ENCODE measurements at places on chromosomes 2 and 18.

DNA sequence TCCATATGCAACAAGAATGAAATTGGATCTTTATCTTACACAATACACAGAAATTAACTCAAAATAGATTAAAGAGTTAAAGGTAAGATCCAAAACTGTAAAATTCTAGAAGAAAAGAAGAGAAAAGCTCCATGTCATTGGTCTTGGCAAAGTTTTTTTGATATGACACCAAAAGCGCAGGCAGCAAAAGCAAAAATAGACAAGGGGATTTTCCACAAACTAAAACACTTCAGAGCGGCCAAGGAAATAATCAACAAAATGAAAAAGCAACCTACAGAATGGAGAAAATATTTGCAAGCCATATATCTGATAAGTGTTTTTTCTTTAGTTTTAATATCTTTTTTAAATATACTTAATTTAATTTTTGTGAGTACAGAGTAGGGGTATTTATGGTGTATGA lies 112.8 kb upstream of the CAB39 start:
- DNase-seq, result no peak

GRCh38 chr2:41717839-41718238 lies 330.0 kb upstream of the PKDCC start:
- DNase-seq, result no peak

- DNase-seq, result no peak
Observed at GRCh38 chr2:178074123-178075005, 1.8 kb upstream of the PDE11A start.

- no peak for DNase-seq
Observed at GRCh38 chr2:176177580-176178037, 10.9 kb upstream of the HOXD1 start.

DNA sequence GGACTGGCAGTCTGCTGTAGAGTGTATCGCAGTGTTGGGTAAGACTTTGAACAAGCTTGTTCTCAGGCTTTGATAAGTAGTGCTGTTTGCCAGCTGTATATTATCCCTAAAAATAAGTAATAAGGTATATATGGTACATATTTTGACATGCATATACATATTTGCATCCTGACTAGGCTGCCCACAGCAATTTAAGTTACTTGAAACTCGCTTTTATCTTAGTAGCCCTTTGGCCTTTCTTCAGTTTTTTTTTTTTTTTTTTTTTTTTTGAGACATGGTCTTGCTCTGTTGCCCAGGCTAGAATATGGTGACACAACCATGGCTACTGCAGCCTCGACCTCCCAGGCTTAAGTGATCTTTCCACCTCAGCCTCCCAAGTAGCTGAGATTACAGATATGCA lies 18.2 kb downstream of the MSH6 start:
- DNase-seq, result no peak

DNA sequence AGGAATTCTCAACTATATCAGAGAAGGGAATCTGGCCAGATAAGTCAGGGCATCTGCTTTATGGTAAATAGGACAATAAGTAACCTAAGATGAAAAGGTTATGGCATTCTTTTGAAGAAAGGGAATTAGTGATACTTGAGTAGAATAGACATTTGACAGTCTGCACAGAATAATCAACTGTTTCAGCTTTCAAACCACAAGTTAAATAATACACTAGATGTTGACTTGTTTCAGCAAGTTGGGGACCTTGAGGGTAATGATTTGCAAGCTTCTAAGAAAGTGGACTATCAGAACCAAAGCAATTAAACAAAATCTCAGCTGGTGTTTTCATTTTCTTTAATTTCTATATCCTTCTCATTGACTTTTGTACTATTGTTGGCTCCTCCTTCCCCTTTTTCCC lies 54.5 kb downstream of the SLC39A10 start:
- no peak for DNase-seq

- DNase-seq, result no peak
Observed at GRCh38 chr2:15711126-15711860, 119.6 kb downstream of the DDX1 start.

DNA sequence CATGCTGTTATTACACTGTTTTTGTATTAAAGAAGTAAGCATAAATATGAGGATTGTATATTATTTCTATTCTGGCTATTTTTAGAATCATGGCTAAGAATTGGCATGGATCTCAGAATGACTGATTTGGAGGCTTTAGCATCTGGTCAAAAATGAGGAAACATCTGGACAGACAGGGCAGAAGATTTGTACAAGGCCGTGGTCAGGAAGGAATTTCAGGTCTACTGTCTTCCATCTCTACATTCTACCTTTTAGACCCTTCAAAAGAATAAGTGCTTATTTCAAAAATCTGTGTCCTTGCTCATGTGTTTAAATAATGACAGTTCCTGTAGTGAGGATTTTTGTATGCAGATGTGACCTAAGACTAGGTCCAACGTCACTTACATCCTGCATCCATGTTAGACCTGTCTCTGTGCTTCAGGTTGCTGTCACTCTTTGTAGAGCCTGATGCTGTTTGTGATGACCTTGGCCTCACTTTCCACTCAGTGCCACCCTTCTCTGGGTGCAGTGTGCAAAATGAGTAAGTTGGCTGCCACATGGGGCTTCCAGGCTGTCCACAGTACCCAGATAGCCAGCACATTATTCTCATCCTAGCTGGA lies 54.7 kb upstream of the B3GNT2 start:
- DNase-seq, result no peak

- DNase-seq, result no peak
Observed at GRCh38 chr2:206939340-206939739, at the start of gene CPO. Gene CPO (plus strand): TSS chr2:206939518. CDS start chr2:206939600, 82 bp downstream.

DNA sequence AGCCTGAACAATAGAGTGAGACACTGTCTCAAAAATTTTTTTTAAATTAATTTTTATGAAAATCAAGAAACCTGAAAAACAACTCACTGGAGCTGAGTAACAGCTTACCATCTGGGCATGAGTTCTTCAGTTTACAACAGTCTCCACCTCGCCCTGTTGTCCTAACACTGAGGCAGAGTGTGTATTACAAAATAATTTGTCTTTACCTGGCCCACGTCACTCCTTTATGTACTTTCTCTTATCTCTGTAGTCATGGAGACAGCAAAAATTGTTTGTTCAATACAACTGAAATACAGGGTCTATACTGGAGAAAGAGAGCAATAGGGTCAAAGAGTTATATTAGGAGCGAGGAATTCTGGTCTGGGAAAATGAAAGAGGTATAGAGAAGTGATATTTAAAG lies 48.1 kb downstream of the CYTIP start:
- DNase-seq, result no peak

- no peak for DNase-seq
Observed at GRCh38 chr18:6106091-6106685, 210.9 kb upstream of the TMEM200C start.

DNA sequence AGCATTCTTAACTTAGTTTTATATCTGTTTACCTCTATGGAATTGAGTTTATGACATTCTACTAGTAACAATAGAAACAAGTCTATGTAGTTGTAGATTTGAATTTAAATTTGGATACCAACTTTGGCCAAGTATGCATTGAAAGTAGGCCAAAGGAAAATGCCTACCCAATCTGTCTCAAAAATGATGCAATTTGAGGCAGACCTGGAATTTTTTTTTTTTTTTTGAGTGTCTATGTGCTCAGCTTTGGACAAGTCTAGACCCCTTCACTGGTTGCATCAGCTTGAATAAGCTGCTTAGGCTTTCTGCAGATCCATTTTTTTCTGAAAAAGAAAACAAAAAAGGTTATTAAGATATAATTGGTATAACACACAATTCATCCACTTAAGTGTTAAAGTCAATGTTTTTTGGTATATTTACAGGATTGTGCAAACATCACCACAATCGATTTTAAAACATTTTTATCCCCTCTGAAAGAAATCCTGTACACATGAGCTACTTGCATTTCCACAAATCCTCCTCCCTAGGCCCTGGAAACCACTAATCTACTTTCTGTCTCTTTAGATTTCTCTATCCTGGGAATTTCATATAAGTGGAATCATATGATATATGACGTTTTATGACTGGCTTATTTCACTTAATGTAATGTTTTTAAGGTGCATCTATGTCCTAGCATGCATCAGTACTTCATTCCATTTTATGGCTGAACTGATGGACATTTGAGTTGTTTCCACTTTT lies 185.1 kb upstream of the CCDC68 start:
- DNase-seq, result no peak

DNA sequence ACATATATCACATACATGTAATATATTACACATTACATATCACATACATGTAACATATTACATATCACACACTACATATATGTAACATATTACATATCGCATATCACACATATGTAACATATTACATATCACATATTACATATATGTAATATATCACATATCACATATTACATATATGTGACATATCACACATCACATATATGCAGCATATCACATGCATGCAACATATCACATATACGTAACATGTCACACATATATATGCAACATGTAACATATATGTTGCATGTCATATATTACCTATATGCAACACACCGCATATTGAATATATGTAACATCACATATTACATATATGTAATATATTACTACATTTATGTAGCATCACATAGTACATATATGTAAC lies 211.2 kb downstream of the ARL6IP6 start:
- DNase-seq, result no peak

DNA sequence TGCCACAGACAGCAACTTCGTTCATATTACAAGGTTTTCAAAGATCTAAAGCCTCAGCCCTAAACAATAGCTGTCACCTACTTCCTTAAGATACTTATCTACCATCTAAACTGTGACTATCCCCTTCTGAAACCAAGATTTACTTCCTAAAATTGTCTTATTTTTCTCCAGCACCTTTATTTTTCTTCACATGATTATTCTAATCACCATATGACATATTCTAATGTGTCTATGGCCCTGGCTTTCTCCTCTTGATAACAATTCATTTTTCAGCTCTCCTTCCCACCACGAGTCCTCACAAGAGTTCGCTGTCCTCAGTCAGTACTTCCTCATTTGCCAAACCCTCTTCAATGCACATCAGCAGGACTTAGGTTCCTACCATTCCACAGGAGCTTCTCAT lies 53.9 kb downstream of the RTTN start:
- no peak for DNase-seq

DNA sequence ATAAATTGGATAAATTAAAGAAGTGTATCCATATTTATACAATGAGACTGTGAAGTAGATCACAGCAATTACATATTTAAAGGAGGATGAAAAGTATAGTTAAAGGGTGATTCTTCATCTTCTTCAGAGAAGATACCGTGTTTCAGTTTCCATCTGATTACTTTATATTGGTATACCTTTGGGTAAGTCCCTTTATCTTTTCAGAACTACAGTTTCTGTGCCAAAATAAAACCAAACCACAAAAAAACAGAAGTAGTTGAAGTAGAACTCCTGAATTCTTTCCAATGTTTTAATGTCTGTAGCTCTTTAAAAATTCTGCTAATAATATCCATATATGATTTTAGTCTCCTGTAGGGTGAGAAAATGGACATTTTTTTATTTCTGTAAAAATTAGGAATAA lies 231.2 kb upstream of the LINC00305 start:
- DNase-seq, result no peak

GRCh38 chr2:207663870-207664545 lies 38.8 kb upstream of the METTL21A start:
- DNase-seq, result no peak

DNA sequence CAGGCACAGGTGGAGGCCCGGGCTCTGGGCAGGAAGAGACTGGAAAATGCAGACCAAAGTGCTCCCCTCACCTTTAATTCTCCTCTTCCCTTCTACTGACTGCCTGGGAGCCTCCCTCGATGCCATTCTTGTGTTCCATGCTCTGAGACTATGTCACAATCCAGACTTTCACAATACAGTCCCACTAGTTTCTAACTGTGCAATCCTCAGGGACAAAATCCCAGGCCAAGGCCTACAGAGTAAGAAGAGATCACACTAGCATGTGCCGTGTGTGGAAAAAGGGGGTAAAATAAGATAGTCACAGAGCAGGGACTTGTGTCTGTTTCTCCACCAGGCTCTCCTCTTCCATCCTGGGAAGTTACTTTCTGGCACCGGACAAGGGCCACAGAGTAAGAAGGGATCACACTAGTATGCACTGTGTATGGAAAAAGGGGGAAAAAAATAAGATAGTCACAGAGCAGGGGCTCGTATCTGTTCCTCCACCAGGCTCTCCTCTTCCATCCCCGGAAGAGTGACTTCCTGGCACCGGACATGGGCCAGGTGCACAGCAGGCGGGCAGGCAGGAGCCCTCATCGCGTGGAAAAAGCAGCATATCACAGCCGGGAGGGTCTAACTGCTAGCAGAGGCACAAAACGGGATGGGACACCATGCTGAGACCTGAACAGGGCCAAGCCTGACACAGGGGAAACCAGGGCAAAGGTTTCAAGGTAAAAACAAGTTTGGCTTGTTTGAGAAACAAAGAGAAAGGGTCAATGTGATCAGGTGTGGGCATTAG lies 9.6 kb downstream of the CYB5A start:
- no peak for DNase-seq

DNA sequence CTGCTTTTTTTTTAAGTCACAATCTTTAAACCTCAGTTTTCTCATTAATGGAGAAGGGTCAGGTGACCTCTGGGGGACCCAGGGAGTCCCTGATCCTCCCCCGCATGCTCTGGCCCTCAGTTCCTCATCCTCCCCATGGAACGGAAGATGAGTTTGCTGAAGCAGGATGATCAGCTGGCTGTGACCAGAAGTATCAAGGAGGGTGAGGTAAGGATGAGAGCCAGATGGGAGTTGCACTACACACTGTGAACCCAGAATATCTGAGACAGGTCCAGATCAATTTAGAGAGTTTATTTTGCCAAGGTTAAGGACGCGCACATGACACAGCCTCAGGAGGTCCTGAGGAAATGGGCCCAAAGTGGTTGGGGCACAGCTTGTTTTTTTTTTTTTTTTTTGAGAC lies 3.8 kb downstream of the CATIP start:
- no peak for DNase-seq

DNA sequence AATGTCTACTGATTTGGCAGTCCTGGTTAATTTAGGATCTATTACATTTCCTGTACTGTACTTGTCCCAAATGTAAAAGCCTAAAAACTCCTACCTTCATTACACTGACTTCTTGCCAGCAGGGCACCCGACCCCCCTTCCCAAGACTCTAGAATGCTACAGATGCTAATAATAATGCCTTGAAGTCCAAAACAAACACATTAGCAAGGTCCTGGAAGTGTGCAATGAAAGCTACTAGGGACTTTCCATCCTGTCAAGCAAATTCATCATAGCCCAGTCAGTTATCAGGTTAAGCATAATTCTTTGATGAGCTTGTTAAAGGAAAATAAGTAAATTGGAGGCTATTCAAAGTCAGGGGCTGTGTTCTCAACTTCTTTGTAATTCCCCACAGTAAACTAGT lies 115.3 kb upstream of the RBBP8 start:
- no peak for DNase-seq

- no peak for DNase-seq
Observed at GRCh38 chr2:15136639-15137038, 424.5 kb downstream of the NBAS start.
